ENCODE measurements at places on chromosomes 4 and X. TPM values are rescaled to one million over a fixed set of nuclear protein-coding genes. Genes with fewer than 3 reads are reported as not detected.

Gene ARSH
- total RNA-seq = not detected

Gene CAPN6
- total RNA-seq = not detected

GRCh38 chr4:82681754-82682153 is 116.8 kb downstream of the SCD5 start:
- DNase-seq = no peak

DNA sequence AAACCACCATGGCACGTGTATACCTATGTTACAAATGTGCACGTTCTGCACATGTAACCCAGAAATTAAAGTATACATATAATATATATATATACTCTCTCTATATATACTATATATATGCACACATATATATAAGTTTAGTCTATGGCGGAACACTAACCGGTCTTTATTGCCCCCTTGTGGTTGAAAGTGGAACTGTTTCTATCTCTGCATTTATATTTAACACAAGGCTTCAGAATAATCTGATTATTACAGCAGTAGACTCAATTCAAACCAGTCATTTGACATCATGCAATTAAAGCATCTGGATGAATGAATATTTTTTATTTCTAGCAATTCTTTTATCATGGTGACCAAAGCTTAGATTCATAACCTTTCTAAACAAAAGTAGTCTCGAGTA is 14.6 kb downstream of the RAB9B start:
- no peak for DNase-seq

- DNase-seq = no peak
These were observed 934 bp downstream of the ZNF41 start for GRCh38 chrX:47482065-47482511.

DNA sequence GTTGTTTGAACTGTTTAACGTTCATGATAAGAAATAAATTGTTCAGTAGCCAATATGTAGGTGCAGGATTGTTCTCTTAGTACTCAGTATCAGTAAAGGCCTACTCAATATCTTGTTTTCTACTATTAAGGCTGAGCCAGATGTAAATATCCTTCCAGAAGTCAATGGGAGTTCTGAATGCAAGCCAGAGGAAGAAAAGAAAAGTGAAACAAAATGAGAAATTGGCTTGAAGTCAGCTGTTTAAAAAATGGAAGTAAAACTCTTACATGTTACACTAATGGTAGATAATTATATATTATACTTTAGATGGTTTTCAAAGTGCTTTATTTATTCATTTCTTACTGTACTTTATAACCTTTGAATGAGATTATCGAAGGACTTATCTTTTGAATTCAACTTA is 1417.9 kb downstream of the ADGRL3 start:
- DNase-seq = no peak

GRCh38 chrX:38636949-38637819 is 75.8 kb downstream of the TSPAN7 start:
- no peak for DNase-seq

DNA sequence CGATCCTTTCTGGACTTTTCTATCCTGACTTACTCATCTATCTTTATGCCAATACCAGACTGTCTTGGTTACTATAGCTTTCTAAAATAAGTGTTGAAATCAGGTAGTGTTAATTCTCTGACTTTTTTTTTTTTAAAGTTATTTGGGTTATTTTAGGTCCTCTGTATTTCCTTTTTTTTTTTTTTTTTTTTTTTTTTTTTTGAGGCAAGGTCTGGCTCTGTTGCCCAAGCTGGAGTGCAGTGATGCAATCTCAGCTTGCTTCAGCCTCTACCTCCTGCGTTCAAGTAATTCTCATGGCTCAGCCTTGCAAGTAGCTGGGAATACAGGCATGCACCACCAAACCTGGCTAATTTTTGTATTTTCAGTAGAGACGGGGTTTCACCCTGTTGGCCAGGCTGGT is 2.8 kb upstream of the NELFA start:
- no peak for DNase-seq

- DNase-seq = no peak
These were observed 1.0 kb upstream of the DCK start for GRCh38 chr4:70992391-70992881.

GRCh38 chrX:115018040-115018647 is 728 bp upstream of the IL13RA2 start:
- no peak for DNase-seq

DNA sequence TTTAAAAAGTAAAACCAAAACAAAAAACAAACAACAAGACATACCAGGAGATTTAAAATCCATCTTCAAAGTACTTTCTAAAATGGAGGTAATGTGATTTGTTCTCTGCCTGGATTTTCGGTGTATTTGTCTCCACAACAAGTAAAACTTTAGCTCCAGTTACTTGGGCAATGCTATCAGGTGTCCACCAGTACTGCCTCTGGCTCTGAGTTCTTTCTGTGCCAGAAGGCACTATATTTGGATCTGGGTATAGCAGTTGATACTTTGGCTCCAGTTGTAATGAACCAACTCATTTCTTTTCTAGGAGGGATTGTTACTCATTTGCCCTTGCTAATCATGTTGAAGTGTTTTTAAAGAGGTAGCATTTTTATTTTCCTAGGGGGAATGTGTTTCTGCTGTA is 9.5 kb upstream of the PDLIM5 start:
- no peak for DNase-seq

DNA sequence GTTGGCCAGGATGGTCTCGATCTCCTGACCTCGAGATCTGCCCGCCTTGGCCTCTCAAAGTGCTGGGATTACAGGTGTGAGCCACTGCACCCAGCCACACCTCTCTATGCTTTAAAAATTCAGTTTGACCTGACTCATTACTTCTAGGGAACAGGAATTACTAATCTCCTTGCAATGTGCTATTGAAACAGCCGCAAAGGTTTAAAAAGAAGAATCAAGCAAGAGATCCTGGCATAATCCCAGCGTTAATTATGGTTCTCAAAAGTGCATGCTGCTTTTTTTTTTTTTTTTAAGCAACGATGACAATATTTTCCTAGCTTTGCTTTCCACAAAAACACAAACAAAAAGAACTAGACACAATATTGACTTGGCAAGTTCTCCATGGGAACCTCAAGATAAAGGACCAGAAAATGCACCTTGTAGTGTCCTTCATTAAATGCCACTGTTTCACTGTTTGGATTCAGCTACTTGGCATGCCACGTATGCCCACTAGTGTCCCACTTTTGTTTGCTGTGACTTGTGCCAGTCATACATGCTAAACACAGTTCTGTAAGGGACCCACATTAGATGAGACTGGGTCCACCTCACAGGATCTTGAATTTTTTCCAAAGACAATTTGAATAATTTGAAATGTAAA is 112.6 kb upstream of the PPARGC1A start:
- DNase-seq = no peak

- DNase-seq = no peak
These were observed 61.6 kb downstream of the GASK1B start for GRCh38 chr4:158111241-158111640.
